ENCODE measurements at places on chromosomes 16 and 17.
A peak's percentile ranks its signal among the peaks of the same experiment; 100 is the strongest.

- no peak for DNase-seq
These were observed 8.1 kb downstream of the PNMT start for GRCh38 chr17:39676198-39676819.

DNA sequence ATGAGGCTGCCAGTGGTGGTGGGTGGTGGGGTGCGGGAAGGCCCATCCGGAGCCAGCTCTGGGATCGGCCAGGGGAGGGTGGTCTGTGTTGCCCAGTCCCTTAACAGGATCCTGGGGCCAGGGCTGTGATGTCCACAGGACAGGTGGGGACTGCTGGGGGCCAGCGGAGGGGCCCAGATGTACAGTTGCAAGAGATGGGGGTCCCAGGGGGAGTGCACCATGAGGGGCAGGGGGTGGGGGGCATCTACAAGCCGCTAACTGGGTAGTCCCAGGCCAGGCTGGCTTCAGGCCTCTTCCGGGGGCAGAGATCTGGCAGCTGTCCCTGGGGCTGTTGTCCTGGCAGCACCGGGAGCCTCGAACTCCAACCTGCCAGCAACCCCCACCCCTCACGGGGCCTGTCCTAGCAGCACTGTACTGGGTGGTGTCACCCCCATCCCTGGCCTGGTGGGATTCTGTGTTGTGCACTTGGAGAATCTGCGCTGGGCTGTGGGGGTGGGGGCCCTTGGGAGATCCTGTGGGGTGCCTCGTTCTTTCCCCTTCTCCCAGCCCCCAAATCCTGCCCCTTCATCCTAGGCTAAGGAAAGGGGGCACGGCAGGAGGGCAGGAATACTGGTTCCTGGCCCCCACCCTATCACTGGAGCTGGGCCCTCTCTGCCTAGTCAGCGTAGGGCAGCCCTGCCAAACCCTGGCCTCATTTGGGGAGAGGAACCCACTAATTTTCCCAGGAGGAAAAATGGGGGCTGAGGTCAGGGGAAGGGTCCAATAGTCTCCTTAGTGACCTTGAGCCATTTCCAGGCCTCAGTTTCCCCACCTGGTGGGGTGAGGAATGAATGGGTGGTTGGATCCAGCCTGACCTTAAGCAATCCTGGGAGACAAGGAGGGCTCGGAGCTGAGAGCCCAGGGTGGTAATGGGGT, 1.4 kb downstream of the MTSS2 start:
- no peak for DNase-seq

GRCh38 chr16:68448360-68448970, at the start of gene SMPD3:
SMPD3 (minus strand) TSS chr16:68448508; CDS start chr16:68372181, 76,327 bp downstream.
- peak; percentile 97 for DNase-seq

- no peak for DNase-seq
These were observed 12.7 kb upstream of the PABPN1L start for GRCh38 chr16:88878967-88879787.

- no peak for DNase-seq
These were observed 92.3 kb downstream of the WNT3 start for GRCh38 chr17:46726206-46726605.

- no peak for DNase-seq
These were observed 340.8 kb downstream of the XYLT1 start for GRCh38 chr16:17129971-17130370.

DNA sequence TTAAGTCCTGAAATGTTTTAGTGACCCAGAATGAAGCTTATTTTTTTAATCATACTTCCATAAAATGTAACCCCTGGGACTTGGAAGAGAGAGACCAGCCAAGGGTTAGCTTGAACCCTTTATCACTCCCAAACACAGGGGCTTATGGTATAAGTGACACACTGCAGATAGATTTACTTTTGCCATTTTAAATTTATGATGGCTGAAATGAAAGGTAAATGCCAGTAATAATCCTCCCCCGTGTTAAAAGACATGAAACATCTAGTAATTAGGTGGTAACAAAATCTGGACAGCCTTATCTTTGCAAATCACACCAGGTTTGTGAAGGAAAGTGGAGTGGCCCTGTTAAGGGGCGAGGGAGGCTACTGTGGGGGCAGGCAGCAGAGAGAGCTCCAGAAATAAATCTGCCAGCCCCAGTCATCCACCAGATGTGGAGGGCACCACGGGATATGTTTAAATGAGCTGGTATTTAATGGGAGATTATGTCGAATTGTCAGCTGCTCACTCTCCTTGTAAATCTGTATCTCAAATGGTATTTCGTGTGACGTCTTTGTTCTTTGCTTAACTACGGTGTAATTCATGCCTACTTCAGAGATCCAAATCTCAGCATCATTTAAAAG, 326.5 kb downstream of the WWOX start:
- no peak for DNase-seq

GRCh38 chr16:86611525-86611855, 33.1 kb downstream of the FOXL1 start:
- DNase-seq = no peak

- no peak for DNase-seq
These were observed 4.1 kb upstream of the GAST start for GRCh38 chr17:41707803-41708669.

GRCh38 chr16:50071075-50071671, 5.4 kb downstream of the HEATR3 start:
- DNase-seq = no peak

DNA sequence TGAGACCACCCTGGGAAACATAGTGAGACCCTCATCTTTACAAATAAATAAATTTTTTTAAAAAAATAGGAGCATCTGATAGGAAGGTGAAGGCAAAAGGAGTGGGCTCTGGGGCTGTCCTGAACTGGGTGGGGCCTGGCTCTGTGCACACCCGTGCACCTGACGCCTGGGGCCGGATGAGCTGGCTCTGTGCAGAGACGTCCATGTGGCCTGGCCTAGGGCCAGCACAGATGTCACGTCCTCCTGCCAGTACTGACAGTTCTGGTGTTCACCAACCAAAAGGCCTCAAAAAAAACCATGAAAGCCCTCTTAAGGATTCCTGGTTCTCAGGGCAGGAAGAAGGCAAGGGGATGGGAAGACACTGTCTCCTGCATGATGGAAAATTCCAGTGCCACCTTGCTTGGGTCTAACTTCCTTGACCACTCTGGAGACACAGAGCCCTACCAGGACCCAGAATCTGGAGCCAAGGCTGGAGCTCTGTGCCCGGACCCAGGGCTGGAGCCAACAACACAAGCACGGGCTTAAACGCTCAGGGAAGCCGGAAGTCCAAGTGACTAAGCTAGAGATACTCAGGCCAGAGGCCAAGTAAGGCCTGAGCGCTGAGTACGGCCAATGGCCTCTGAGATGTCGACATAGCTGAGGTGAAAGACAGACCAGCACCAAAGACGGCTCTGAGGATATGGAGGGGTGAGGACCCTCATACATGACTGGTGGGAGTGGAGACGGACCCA, 32.9 kb downstream of the COPRS start:
- no peak for DNase-seq

GRCh38 chr16:8877894-8878522, 4.1 kb upstream of the LITAFD start:
- no peak for DNase-seq

DNA sequence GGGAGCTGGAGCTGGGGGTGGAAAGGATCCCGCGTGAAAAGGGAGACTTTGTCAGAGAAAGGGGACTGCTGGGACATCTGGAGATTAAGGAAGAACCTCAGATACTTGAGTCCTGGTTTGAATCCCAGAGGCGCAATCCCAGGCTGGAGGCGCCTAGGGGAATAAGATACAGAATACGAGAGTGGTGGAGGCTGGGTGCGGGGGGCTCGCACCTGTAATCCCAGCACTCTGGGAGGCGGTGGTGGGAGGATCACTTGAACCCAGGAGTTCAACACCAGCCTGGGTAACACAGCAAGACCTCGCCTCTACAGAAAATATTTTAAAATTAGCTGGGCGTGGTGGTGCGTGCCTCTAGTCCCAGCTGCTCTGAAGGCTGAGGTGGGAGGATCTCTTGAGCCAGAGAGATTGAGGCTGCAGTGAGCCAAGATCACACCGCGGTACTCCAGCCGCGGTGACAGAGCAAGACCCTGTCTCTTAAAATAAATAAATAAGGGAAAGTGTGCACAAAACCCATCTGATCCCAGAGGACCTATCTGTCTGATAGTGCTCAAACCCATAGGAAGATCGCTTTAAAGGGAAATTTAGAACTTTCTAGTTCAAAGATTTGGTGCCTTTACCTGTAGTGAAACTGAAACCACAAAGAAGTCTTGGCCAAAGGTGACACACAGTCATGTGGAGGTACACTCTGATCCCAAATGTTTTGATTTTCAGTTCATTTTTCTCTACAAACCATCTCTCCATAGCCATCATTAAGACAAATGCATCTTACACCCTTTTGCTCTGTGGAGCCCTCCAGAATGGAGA, 617 bp upstream of the SCRN2 start:
- DNase-seq = no peak

DNA sequence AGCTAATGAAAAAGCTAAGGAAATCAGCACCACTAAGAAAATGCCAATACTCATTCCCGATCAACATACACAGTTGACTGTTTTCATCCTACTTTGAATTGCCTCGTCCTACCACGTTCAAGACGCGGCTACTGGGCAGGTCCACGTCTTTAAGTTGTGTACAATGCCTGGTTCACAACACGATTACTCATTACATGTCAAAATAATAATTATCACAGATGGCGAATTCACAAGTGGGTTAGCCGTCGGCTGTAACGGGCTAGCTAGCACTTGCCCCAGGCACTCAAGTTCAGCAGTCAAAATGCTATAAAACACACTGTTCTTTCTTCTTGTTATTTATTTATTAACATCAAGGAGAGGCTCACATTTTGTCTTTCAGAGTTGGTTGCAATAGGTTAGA, 124.2 kb downstream of the ZFHX3 start:
- DNase-seq = no peak
